ENCODE measurements at places on chromosomes 4 and X.

DNA sequence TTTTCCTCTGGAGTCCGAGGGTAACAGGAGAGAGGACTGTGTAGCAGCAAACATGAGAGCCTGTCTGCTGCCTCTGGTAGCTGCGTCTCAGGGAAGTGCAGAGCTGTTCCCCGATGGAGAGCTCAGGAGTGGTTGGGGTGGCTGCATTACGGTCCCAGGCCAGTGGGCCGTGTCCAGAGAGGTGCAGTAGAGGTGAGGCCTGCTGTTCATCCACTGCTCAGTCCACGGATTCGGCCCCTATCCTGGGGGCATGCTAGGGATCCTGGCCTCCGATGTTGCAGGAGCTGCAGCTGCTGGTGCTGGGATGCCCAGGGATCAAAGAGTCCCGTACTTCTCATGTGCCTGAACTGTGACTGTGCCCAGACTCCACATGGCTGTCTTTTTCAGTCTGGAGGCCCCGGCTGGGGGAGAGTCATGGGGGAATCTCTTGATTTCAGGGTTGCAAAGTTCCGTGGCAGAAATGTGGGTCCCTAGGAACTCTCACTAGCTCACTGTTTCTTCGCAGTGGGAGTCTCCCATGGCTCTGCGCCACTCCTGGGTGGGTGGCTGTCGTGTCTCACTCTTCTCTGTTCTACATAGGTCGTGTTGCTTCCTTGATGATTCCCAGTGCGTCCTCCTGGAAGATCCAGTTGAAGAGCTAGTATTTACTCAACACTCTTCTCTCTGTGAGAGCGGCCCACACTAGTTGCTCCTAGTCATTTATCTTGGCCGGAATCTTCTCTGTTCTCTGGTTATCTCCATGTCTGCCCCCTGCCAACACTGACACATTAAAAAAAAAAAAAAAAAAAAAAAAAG is 109.5 kb upstream of the CENPE start:
- DNase-seq: no peak

DNA sequence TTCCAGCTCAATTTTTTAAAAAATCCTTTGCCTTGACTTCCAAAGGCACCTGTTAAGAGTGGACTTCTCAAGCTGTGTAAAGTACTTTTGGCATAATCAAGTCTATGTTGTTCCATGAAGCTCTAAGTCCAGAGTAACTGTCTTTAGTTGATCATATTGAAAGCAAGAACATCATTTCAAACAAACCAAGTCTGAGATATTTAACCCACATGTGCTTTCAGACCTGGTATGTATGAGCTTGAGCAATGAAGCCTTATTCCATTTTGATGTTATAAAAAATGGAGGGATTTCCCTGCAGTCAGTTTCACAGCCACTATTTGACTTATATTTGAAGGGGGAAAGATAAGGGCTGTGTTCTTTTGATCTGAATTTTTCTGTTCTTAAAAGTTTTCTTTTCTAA is 23.7 kb upstream of the EOLA2 start:
- no peak for DNase-seq

- DNase-seq: peak; percentile 7
Observed at GRCh38 chr4:113827285-113827684, 65.7 kb upstream of the CAMK2D start.

DNA sequence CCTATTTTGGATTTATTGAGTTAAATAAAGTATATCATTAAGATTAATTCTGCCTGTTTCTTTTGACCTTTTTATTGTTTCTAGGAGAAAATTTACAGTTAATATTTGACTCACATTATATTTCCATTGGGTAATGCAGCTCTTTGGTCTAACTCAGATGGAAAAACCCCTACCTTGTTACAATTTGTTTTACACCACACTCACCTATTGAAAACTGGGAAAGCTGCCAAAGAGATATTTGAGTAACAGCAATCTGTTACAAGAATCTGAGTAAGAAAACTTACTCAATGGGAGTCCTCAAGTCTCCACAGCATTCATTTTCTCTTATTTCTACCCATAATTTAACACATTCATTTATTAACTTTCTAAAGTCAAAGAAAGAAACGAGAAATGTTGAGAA is 108.0 kb upstream of the TLL1 start:
- no peak for DNase-seq

DNA sequence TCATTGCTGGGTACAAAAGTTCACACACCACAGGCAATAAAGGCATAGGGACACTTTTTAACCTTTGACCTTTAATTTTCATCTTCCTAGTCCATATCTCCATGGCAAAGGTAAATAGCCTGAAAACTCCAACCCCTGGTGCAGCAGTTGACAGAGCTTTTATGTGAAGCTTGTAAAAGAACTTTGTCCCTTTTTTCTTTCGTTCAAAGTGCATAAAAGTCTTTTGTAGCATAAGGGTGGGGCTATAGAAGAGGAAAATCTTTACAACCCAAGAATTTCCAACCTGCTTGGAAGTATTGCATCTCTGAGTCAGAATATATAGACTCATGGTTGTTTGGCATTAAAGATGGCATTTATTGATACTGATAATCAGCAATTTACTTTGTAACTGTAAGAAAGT is 20.4 kb downstream of the POF1B start:
- DNase-seq: no peak

DNA sequence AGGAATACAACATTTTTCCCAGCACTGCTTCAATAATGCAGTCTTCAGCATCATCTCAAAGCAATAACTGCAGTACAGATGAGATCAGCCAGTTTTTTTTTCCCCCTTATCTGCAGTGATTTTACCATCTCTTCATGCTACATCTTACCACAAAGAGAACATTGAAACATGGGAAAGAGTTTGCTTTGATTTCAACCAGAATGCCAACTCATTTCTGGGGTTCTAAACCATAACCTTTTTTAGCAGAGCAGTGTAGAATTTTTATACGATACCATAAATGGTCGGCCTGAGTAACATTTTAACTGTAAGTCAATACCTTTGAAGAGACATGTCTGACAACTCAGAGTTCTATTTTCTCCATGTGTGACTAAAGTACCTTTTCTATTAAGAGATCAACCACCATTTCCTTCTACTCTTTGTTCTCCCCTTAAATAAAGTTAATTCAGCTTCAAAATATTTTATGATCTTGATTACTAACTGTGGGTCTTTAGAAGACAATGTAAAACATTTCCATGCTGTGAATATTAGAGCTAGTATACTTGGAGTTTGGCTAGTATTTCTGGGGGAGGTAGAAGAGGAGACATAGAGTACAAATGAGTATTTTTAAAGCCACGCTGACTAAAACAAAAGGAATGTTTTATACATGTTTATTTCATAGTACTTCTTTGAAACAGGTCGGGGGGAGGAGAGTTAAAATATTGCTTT is 69.1 kb downstream of the TET2 start:
- DNase-seq: peak; percentile 71

DNA sequence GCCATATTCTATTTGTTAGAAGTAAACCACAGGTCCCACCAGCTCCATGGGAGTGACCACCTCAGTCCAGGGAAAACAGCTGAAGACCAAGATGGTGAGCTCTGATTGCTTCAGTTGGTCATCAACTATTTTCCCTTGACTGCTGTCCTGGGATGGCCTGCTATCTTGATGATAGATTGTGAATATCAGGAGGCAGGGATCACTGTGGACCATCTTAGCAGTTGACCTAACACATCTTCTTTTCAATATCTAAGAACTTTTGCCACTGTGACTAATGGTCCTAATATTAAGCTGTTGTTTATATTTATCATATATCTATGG is 16.1 kb downstream of the TLR8 start:
- no peak for DNase-seq

DNA sequence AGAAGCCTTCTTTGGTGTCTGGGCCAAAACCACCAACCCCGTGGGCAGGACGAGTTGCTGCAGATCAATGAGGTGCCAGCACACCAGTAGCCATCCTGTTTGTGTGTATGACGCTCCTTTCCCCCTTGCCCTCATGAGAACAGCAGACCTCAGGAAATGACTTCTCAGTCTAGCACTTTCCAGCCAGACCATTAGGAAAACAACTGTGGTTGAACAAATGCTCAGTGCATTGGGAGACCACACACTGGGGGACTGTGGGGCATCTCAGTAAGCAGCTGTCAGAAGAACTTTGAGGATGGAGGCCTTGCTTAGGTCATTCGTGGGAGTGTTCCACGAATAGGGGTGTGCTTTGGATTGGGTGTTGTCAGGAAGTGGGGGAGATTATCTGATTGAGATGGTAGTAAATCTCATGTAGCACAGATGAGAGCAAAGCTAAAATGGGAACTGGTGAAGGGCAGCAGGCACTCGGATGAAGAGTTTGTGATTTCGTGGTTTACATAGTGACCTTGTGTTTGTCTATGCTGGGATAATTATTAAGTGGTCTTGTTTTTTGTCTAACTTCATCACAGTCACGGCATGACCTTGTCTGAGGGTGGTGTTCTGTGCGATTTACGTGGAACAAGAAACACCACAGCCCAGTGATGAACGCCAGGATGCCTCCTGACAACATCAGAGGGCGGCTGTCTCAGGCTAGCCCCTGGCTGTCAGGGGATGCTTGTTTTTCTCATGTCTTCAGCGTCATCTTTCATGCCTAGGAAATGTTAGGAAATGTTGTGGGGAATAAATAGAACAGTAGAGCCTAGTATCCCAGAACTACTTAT is 70.1 kb downstream of the USP46 start:
- peak; percentile 73 for DNase-seq

- DNase-seq: no peak
Observed at GRCh38 chrX:103215425-103215991, 600 bp downstream of the BEX4 start.

GRCh38 chrX:50327235-50327634 is 122.7 kb downstream of the CCNB3 start:
- DNase-seq: no peak

- no peak for DNase-seq
Observed at GRCh38 chrX:130343411-130343810, 3.7 kb downstream of the SLC25A14 start.

GRCh38 chr4:187995322-187996207 is at the start of gene ZFP42:
ZFP42 (plus strand) TSS chr4:187995771; CDS start chr4:188002808, 7,037 bp downstream.
- peak; percentile 14 for DNase-seq

GRCh38 chr4:183586824-183587223 is 72.2 kb downstream of the RWDD4 start:
- no peak for DNase-seq

GRCh38 chr4:145734576-145735346 is 54.8 kb downstream of the C4orf51 start:
- peak; percentile 97 for DNase-seq

DNA sequence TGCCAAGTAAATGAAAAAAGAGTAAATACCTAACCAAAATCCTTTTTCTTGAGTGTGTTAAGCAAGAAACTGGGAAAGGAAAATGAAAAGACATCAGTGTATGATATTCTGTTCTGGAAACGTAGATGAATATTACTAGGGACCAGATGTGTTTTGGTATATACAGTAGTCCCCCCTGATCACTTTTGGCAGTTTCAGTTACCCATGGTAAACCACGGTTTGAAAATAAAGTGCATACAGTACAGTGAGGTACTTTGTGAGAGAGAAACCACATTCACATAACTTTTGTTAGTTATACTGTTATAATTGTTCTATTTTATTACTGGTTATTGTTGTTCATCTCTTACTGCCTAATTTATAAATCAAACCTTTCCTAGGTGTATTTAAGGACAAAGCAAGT is 250.9 kb downstream of the TENM3 start:
- DNase-seq: no peak

DNA sequence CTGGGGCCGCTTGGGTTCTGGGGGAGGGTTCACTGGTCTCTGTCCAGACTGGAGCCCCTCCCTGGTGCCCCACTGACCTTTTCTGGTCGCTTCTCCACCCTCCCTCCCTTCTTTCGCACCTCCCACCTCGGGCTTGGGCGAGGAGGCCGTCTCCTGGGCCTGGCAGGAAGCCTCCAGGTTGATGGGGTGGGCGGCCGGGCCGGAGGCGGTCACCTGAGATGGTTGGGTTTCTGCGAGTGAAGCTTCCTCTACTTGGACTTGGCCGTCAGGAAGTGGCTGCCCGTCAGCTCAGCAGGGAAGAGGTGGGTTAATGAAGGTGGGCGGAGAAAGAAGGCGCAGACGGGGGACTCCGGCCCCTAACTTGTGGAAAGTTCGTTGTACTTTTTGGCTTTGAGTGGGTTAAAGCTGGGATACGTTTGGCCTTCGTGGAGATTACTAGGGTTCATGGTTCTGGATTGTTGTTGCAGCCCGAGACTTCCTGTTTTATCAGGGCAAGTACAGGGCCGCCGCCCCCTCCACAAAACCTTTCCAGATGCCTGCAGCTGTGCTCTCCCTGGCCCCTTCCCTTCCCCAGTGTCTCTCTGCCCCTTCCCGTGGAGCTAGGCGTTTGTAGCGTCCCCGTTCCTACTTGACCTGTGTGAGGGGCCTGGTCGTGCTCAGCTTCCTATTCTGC is 1.2 kb downstream of the AKAP17A start:
- peak; percentile 46 for DNase-seq

- DNase-seq: no peak
Observed at GRCh38 chr4:101035487-101035886, 311.8 kb downstream of the PPP3CA start.

- DNase-seq: no peak
Observed at GRCh38 chrX:149516604-149517003, 11.5 kb upstream of the IDS start.

- no peak for DNase-seq
Observed at GRCh38 chr4:98289375-98289774, 28.2 kb downstream of the RAP1GDS1 start.

DNA sequence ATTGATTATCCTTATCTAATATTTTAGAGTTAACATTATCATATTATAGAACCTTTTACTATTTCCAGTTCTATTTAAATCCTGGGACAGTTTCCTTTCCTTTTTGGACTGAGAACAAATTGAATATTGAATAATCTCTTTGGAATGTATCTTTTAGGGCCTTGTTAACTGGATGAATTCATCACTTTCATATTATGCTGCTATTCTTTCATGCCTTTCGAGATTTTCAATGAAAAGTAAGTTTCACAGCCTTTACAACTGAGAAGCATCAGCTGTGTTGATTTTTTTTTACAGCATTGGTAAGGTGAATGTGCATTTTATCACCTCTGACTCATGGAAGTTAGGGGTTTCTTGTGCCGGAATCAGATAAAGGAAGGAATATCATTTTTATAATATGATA is 39.6 kb downstream of the PDLIM5 start:
- DNase-seq: peak; percentile 59

DNA sequence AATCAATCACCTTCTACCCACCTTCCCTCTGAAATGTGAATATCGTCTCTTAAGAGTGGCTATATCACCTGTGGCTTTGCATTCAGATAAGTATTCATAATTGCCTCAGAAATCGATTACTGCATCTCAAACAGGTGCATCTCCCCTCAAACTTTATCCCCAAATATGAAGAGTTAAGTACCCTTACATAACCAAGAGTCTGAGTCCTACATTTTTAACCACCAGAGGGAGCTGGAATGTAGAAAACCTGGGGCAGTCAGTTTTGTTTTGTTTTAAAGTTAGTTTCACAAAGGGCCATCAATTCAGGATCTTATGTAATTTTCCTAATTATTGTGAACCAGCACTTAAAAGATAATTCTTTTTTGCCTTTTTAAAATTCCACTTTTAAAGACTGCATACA is 5.7 kb downstream of the TCEANC start:
- peak; percentile 77 for DNase-seq

DNA sequence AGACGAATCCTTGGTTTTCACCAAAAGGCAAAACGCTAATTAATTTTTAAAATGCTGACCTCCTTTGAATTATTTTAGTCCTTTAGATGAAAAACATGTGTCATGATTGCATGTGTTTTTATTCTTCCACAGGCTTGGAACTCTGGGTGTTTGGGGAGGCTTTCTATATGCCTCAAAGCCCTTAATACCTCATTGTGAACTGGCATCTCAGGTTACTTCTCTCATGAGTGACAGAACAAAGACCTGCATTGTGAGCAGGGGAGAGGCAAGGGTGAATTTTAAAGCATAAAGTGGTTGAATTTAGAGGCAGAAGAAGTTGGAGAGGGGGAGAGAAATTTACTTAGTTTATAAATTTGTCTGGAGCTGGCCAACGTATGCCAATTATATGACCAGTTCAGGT is 119.5 kb downstream of the ARSF start:
- DNase-seq: no peak

GRCh38 chr4:93317561-93317960 is 511.0 kb upstream of the ATOH1 start:
- DNase-seq: no peak

Data from cardiac fibroblast (primary cell).